ENCODE measurements at places on chromosomes 5 and 9. TPM values are rescaled to one million over a fixed set of nuclear protein-coding genes. Genes with fewer than 3 reads are reported as not detected.

The AHRR gene
- polyA plus RNA-seq = 5.0 TPM

The SLC34A1 gene
- 0.18 TPM for polyA plus RNA-seq

The FBP2 gene
- polyA plus RNA-seq = 1.7 TPM

The EFCAB9 gene
- polyA plus RNA-seq = not detected

The SPINK6 gene
- polyA plus RNA-seq = not detected

The SLC46A2 gene
- 0.26 TPM for polyA plus RNA-seq

The ADRB2 gene
- polyA plus RNA-seq = 1.4 TPM

The SLC4A9 gene
- polyA plus RNA-seq = 0.09 TPM

The NOL6 gene
- 23.6 TPM for polyA plus RNA-seq

The DMRT3 gene
- polyA plus RNA-seq = not detected

The PPP3R2 gene
- polyA plus RNA-seq = not detected

- no peak for DNase-seq
Observed at GRCh38 chr5:40150896-40151295, 528.8 kb upstream of the PTGER4 start.

- no peak for DNase-seq
Observed at GRCh38 chr5:149826574-149826973, 96.5 kb downstream of the PPARGC1B start.

DNA sequence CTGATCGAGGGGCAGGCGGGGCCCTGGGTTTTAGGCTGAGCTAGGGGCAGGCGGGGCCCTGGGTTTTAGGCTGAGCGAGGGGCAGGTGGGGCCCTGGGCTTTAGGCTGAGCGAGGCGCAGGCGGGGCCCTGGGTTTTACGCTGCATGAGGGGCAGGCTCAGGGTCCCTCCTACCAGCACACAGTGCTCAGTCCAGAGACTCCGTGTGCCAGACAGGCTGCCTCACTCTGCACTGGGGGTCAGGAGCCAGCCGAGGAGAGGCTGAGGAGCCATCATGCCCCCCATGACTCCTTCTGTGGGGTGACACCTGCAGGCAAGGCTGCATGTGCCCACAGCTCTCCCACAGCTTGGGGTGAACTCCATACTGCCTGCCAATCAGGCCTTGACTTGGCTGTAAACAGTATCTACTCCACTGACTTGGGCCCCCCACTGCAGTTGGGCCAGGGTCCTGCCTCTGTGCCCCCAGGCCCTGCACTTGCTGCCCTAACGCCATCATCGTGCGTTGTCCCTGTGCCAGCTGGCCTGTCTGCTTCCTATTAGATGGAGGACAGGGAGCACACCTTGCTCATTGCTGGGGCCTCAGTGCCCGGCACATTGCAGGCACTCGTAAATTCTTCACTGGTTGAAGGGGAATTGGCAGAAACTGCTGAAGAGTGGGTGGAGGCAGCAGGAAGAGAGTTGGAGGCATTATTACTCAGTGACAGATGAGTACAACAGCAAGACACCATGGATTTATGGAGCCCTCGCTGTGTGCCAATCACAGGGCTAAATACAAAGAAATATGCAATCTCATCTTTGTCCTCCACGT is 78.6 kb downstream of the AMBP start:
- DNase-seq = no peak

DNA sequence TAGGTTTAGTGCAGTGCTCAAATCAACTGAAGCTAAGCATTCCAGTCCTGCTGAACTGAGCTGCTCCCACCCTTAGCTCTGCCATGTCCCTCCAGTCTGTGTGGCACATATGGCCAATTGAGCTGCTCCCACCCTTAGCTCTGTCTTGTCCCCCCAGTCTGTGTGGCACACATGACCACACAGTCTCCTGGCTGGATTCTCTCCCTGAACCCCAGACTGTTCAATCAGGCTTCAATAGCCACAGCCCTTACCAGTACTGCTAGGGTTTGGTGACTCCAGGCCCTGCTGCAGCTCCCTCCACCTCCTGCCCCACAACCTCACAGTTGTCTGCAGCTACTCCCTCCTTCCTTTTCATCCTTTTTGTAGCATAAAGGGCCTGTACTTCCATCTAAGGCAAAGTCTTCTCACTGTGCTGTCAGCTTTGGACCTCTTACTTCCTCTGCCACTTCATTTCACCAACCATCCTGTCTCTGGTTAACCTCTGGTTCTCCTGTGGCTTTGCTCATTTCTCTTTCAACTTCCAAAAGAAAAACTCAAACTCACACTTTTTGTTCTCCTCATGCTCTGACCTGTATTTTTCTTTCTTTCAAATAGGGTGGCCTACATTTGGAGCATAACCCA is 50.8 kb downstream of the ADAMTS12 start:
- DNase-seq = no peak

- no peak for DNase-seq
Observed at GRCh38 chr5:158026304-158027031, 167.5 kb upstream of the CLINT1 start.

DNA sequence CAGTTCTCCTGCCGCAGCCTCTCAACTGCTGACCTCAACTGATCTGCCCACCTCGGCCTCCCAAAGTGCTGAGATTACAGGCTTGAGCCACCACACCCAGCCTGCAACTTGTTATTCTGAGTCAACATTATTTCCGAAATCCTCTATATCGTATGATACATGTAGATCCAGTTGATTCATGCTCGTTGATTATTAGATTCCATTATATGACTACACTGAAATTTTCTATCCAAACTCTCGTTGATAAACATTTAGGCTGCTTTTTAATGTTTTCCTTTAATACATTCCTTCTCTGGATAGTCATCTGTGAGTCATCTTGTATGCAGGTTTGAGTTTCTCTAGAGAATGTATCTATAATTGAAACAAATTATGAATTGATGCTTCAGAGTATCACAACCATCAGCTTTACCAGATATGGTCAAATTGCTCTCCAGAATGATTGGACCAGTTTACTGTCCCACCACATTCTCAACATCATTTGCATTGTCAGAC is 4.1 kb downstream of the CDK7 start:
- DNase-seq = no peak

DNA sequence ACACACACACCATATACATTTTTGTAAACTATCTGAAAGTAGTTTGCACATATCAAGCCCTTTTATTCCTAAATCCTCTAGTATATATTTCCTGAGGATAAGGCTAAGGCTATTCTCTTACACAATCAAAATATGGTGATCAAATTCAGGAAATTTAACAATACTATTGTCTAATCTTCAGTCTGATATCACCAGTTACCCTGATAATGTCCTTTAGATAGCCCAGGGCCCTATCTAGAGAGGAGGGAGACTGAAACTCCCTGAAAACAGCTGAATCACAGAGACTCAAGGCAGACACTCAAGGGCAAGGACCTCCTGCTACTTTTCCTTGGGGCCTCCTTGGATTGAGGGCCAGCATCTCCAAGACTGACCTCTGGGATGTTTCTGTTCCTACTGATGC is 30.4 kb downstream of the PTTG1 start:
- DNase-seq = no peak

GRCh38 chr9:95502248-95502647 is 14.5 kb downstream of the PTCH1 start:
- DNase-seq = no peak

GRCh38 chr9:113296796-113297558 is 6.2 kb downstream of the RNF183 start:
- no peak for DNase-seq

- DNase-seq = no peak
Observed at GRCh38 chr9:70073193-70073592, 29.5 kb downstream of the MAMDC2 start.

DNA sequence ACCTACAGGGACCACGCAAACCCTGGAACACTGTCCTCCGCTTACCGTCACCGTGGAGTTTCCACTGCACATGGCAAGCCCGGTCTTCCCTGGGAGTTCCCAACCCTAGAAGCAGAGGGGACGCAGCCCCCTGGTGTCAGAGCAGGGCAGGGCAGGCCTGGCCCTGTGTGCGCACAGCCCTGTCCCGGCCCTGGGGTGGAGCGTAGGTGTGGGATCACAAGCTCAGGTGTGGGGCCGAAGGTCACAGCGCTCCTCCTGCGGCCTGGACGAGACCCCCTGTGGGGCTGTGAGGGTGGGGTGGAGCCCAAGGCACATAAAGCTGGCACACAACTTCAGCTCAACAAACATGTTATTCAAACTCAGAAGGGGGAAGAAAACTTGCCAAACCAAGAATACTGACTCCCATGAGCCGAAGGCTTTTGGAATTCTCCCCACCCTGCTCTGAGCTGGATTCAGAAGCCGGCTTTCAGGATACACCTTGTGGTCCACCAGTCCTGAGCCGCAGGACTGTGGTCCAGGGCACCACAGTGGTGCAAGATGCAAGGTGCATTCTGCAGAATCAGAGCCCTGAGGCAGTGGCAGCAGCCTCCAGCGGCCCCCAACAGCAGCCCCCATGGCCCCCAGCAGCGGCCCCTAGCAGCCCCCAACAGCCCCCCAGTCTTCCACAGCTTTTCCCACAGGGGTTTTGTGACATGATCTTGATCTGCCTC is 11.8 kb upstream of the EXOC3 start:
- DNase-seq = no peak

DNA sequence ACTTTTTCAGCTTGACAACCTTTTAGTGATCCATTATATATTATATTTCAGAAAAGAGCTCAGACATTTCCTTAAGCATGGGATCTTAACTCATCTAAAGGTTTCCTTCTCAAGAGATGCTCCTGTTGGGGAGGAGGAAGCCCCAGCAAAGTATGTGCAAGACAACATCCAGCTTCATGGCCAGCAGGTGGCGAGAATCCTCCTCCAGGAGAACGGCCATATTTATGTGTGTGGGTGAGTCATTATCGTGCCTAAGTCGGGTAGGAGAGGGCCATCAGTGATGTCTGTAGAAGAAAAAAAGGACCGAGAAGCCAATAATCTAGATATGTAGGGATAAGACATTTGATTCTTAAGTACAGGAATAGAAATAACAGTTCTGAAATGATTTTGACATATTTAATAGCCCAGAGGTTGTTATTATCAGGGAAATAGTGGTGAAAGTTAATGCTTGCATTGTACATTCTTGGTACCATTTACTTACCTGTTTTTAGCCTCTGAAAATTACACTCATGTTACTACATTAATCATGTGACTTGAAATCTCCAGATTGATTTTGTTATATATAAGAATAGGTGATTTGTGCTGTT is 28.2 kb downstream of the MTRR start:
- no peak for DNase-seq

DNA sequence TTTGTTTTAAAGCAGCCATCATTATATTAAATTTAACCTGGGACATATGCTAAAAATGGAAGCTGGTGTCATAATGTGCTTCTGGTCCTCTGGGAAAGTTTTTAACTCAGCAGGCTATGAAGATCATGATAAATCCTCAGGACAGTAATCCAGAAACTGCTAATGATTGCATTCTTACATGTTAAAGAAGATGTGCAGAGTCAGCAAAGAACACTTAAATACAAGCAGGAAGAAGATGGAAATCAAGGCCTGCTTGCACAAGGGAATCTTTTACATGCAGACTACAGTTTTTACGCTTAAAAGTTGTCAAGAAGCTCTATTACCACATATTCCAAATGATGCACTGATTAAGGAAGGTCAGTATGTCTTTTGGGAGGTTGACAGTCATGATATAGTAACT is 246.0 kb upstream of the PTPRD start:
- no peak for DNase-seq

DNA sequence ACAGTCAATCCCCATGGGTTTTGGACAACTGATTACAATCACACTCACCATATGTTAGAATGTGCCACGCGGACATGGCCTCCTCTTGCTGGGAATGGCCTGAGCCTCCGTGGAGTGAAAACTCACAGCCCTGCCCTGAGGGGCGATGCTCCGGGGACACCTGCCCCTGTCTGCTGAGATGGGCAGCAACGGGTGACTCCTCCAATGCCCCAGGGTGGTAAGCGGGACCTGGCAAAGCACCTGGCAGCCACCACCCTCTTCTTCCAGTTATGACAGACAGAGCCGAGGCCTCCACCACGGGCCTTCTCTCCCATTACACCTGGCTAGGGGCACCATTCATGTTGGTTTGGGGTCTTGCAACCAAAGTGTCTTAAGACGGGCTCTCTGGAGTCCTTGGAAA is 94.9 kb upstream of the COL5A1 start:
- DNase-seq = no peak

DNA sequence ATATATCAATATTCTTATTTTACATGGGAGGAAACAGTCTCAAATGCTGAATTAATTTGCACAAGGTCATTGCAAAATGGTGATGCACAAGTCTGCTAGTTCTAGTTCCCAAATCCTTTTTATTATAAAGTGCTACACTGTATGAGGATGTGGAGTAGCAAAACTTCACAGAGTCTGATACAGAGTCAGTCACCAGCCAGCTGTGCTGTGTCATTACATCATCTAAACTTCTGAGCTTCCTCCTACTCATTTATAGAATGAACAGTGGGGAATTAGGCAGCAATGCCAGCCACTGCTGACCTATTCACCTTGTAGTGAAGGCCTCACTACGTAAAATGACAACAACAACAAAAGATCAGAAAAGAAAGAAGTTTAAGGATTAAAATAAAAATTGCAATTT is 357.8 kb downstream of the TMEM167A start:
- DNase-seq = peak; percentile 75

GRCh38 chr9:87520172-87520683 is 22.6 kb downstream of the DAPK1 start:
- DNase-seq = no peak

- DNase-seq = no peak
Observed at GRCh38 chr5:92769978-92770377, 811.0 kb downstream of the NR2F1-AS1 start.

DNA sequence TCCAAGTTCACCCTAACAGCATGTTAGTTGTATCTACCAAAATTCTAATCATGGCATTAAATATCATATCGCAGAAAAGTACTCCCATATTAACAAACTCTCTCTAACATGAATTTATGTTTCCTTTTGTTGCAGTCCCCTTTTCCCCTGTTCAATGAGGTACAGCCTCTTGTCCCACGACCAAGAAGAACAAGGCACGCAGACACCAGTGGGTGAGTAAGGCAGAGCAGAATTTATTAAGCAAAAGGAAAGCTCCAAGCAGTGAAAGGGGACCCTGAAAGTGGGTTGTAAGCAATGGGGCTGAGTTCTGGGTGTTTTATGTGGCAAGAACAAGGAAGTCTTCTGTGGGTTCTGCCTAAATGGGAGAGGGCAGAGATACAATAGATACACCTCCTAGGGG is 183.5 kb downstream of the LURAP1L start:
- no peak for DNase-seq

- no peak for DNase-seq
Observed at GRCh38 chr5:96615223-96615622, 47.0 kb upstream of the CAST start.

DNA sequence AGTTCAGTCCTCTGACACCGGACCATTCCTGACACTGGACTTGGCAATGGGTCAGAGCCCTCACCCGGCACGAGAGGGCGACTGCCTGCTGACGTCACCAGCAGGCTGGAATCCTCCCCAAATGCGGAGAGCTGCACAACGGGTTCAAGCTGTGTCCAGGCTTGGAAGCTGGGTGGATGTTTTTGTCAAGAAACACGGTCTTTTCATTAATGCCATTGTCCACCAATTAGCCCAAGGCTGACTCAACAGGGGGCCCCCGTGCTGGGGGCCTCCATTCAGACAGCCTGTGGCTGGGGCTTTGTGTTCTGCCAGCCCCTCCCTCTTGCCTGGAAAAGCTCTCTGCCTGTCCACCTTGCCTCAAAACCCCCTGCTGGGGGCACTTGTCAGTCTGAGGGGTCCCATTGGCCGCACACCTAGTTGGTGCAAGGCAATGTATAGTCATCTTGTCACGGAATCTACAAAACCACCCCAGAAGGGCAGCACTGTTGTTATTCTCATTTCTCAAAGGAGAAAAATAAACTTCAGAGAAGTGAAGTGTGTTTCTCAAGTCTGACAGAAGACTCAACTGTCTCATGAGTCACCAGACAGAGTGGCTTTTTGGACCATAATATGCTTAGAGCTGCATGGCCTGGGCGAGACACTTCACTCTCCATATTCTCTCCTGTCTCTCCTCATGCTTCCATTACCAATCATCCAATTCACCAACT is 24.6 kb downstream of the NDUFA8 start:
- DNase-seq = no peak
